ENCODE measurements at places on chromosomes 7 and 10.

- no peak for DNase-seq
Observed at GRCh38 chr10:57049096-57049495, 688.0 kb upstream of the ZWINT start.

DNA sequence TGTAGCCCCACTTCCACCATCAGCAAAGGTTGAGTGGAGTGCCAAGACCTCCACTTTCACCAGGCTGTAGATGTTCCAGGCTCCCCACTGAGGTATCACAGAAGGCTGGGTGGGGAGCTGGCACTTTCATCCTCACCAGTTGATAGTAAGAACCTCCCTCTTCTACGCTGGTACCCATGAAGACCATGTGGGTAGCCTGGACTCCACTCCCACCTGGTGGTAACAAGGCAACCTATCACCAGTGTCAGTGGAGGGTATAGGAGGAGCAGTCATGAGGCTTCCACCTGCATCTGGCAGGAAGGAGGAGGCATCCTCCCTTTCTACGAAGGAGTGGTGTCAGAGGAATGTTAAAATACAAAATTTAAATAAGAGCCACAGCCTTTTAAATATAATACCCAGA, 4.4 kb downstream of the SMIM30 start:
- no peak for DNase-seq

- DNase-seq = no peak
Observed at GRCh38 chr10:72353965-72354355, 759 bp downstream of the DNAJB12 start.

GRCh38 chr10:128880159-128880725, 586.8 kb upstream of the MGMT start:
- no peak for DNase-seq

DNA sequence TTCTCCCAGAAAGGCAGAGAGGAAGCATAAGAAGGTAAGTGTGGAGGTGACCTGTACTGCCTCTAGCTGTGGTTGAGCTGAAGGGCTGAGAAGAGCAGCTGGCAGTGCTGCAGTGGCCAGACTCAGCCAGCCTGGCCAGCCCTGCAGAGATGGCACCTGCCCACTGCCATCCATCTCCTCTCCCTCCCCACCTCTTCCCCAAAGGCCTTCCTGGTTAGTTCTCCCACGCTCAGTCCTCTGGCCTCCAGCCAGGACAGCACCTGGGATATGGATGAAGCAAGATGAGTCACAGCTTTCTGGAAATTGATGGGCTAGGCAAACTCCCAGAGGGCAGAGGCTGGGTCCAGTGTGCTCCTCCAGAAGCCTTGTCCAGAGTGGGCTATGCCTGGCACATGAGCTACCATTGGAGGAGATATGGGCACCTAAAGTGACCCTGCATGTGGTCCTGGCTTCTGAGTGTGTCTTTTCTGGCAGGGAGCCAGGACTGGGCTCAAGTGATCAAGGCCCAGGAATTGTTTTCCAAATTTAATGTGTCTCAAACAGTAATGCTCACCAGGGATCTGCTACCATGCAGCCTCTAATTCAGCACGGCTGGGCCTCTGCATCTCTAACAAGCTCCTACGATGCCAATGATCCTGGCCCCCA, 81.0 kb upstream of the CACUL1 start:
- no peak for DNase-seq

- DNase-seq = no peak
Observed at GRCh38 chr10:79126351-79127080, 57.8 kb downstream of the ZMIZ1 start.

DNA sequence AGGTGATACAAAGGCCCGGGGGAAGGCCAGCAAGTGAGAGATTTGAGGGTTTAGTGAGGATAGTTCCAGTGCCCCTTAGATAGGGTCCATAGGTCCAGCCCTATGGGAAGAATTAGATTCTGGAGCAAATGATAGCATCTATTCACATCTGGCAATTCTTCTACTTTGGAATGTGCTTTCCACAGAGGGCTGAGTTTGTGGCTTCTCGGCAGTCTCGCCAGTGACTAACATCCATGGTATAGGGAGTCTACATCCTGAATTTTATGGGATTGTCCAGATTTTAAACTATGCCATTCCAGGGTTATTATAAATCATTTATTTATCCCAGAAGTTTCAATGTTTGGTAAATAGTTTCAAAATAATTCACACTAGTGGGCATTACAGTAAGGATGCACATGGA, 207.3 kb upstream of the ADO start:
- no peak for DNase-seq

GRCh38 chr7:152851326-152851725, 91.8 kb downstream of the ACTR3B start:
- DNase-seq = no peak

DNA sequence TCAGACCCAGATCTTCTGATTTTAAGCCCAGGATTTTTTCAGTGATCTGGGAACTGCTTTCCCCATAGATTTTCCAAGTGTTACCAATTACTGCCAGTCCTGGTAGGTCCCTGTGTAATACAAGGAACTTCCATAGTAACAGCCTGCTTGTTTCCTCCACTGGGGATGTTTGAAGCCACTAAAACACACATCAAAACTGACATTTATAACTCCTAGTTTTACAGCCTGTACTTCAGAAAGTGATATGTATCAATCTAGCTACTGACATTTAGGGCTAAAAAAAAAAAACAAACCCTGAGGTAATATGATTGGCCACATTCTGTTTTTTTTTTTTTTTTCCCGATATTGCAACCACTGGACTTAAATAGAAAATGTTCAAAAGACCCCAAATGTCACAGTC, 166.9 kb upstream of the SP4 start:
- DNase-seq = no peak
